ENCODE measurements at places on chromosomes 11 and 22.

GRCh38 chr11:13962562-13963168, at the start of gene SPON1:
TSS of gene SPON1 (plus strand) at chr11:13962723. CDS start at chr11:13962905, 182 bp downstream.
- DNase-seq: peak; percentile 25

GRCh38 chr11:78365381-78365792, 52.2 kb downstream of the GAB2 start:
- DNase-seq: no peak

DNA sequence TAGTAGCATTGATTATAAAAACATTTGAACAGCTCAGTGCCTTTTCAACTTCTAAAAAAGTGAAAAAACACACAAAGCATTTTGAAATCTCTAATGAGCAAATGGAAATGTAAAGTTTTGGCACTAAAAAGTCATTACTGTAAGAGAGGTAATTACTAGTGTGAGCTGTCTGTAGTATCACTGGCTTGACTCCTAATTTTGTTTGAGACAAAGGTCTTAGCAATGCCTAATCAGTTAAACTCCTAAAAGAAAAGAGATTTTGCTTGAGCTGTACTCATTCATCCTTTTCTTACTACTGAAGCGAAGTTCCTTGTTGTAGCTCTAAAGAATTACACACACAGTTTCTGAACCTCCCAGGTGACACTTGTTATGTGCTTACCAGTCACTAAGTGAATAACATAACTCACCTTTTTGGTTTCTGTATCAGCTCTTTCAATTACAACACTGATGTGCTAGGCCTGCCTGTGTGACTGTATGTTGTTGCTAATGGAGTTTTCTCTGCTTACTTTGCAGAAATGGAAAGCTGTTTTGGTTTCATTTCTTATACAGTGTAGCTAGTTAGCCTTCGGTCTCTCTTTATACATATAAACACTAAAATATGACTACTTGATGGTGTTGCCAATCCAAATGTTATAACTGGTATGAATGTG, 924.4 kb upstream of the TENM4 start:
- DNase-seq: no peak

GRCh38 chr11:3056296-3057068, 741 bp downstream of the CARS1 start:
- DNase-seq: no peak

GRCh38 chr22:38021206-38021605, 36.0 kb upstream of the PICK1 start:
- no peak for DNase-seq

DNA sequence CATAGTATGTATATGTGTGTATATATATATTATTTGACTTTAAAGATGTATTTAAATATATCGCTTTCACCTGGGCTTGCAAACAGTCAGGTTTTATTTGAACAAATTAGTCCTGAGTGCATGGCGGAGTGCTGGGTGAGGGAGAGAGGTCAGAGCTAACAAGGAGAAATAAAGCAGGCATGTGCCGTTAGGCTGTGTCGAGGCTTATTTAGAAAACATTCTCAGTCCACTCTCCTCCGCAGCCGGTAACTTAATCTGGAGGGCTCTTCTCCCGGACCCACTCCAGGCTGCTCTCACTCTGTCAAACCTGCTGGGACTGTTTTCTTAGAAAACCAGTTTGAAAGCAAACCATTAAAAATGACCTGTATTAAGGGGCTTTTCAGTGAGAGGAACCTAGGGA, 455.9 kb downstream of the MN1 start:
- DNase-seq: no peak

- no peak for DNase-seq
These were observed 100.8 kb upstream of the B3GAT1 start for GRCh38 chr11:134512571-134513538.

- no peak for DNase-seq
These were observed 112.0 kb upstream of the MTNR1B start for GRCh38 chr11:92857407-92857806.

GRCh38 chr22:30240541-30241417, 5.8 kb downstream of the LIF start:
- no peak for DNase-seq

- DNase-seq: no peak
These were observed 183.9 kb downstream of the DBX1 start for GRCh38 chr11:19976281-19976941.

- DNase-seq: no peak
These were observed 53.7 kb downstream of the TIMP3 start for GRCh38 chr22:32855045-32855756.

DNA sequence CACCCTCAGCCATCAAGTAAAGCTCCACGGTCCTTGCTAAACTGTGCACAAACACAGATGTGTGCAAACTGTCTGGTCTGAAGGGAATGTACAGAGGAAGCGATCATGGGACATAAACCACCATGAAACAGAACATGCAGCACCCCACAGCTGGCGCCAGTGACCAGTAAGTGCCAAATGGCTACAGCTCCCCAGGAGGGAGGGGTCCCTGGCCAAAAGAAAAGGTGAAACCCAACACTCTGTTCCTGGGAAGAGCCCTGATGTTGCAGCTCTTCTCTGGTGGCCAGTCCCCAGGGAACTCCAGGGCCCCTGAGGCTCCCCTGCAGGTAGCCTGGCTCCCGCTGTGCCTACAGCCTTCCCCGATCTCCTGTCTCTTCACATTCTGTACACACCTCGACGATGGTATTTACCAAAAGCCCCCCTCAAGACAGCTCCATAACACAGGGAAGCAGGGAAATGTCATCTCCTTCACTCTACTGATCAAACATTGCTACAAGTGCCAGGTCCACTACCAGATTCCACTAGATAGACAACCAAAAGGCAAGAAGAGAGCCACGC, 2.9 kb downstream of the DGCR6L start:
- DNase-seq: no peak

GRCh38 chr11:12841946-12842630, 167.0 kb upstream of the RASSF10 start:
- no peak for DNase-seq

DNA sequence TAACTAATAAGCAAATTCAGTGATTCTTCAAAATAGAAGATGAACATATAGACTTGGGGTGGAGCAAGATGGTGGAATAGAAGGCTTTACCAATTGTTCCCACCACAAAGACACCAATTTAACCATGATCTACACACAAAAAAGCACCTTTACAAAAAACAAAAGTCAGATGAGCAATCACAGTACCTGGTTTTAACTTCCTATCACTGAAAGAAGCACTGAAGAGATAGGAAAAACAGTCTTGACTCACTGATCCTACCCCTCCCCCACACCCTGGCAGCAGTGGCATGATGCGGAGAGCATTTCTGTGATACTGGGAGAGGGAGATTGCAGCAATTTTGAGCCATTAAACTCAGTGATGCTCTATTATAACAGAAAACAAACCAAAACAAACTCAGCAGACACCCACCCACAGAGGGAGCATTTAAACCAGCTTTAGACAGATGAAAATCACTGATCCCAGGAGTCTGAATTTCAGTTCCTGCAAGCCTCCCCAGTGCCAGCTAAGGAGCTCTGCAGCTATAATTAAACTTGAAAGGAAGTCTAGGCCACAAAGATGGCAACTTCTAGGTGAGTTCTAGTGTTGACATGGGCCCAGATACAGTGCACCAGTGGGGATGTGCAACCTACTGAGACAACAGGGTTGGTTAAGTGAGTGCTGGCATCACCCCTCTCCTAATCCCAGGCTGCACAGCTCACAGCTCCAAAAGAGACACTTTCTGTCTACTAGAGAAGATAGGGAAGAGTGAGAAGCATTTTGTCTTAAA, 161.8 kb upstream of the GRIA4 start:
- no peak for DNase-seq

DNA sequence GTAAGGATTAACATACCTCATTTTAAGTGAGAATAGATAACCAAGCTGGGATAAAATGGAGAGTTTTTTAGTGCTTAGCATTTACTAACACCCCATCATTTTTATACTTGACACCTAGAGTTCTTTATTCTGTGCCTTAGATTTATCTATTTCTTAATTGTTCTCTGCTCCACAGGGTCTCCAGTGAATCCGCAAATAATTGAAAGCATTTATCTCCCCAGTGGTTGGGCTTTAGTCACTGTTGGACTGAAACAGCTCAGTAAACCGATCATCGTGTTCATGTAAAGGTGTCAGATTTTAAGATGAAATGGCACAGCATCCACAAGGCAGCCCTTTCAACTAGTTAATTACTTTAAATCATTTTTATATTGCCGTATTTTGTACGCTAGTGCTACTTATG, 17.8 kb upstream of the GRIA4 start:
- DNase-seq: no peak

DNA sequence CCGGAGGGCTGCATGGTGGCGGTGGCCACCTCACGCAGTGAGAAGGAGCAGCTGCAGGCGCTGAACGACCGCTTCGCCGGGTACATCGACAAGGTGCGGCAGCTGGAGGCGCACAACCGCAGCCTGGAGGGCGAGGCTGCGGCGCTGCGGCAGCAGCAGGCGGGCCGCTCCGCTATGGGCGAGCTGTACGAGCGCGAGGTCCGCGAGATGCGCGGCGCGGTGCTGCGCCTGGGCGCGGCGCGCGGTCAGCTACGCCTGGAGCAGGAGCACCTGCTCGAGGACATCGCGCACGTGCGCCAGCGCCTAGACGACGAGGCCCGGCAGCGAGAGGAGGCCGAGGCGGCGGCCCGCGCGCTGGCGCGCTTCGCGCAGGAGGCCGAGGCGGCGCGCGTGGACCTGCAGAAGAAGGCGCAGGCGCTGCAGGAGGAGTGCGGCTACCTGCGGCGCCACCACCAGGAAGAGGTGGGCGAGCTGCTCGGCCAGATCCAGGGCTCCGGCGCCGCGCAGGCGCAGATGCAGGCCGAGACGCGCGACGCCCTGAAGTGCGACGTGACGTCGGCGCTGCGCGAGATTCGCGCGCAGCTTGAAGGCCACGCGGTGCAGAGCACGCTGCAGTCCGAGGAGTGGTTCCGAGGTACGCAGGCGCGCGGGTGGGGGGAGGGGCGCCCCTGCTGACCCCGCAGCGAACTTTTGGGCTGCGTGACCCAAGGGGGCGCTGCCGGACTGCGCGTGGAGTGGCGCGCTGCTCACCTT, 670 bp downstream of the NEFH start:
- peak; percentile 0 for DNase-seq

GRCh38 chr11:10414181-10414580, 40.9 kb upstream of the AMPD3 start:
- no peak for DNase-seq

DNA sequence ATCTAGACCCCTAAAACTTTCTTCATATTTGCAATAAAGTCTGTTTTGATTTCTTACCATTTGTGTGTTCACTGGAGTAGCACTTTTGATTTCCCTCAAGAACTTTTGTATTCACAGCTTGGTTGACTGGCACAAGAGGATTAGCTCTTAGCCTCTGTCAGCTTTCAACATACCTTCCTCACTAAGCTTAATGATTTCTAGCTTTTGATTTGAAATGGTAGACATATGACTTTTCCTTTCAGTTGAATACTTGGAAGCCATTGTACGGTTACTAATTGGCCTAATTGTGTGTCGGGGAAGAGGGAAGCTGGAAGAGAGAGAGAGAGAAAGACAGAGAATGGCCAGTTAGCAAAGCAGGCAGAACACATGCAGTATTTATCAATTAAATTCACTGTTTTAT, 180.5 kb downstream of the ARHGAP42 start:
- DNase-seq: no peak

GRCh38 chr11:122796128-122796717, 42.1 kb upstream of the CRTAM start:
- peak; percentile 41 for DNase-seq

DNA sequence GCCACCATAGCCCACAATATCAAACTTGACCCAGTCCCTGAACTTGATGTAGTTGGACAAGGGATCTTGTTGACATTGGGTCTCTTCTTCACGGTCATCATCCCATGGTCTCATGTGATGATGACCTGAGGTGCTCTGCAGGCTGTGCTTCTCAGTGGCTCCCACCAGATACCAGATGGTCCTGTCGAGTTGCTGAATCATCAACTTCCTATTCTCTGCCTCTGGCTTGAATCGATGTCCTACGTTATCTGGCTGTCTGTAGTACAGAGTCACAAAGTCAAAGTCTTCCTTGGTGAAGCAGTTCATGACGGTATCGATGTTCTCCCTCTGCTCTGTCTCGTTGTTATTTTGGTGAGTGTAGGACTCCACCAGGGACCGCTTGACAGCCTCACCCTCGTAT, 145.7 kb upstream of the ALDH3B2 start:
- no peak for DNase-seq

GRCh38 chr11:6943131-6943530, 16.9 kb downstream of the ZNF215 start:
- DNase-seq: no peak

DNA sequence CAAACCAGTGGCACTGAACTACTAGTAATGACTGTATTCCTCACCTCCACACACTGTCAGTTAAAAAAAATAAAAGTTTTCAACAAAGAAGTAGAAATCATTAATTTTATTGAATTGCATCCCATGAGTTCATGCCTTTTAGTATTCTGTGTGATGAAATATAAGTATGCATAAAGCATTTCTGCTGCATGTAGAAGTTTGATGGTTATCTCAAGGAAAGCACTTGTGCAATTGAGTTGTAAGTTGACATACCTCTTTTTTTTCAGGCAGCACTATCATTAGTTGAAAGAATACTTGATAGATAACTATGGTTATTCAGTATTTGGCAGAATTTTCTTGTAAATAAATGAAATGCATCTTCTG, 104.4 kb downstream of the STIM1 start:
- no peak for DNase-seq

- DNase-seq: no peak
These were observed 61.9 kb downstream of the CYB5R2 start for GRCh38 chr11:7611411-7611810.

DNA sequence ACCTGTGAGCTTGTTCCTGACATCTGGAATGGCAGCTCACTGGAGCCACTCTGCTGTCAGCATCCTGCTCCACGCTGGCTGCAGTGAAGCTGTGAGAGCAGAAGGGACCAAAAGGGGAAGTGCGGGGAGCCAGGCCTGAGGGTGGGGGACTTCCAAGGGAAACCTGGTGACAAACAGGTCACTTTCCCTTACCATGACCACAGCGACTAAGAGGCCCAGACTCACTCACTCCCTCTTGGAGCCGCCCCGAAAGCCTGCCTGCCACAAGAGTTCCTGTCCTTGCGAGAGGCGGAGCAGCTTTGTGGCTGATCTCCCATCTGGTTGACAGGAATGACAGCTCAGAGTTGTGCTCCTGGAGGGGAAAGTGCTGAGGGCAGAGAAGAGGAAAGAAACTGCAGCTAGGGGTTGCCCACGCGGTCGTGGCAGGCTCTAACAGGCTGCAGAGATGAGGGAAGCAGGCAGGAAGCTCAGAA, 183.8 kb upstream of the NTM start:
- no peak for DNase-seq

GRCh38 chr22:33866511-33866910, 53.8 kb downstream of the LARGE1 start:
- DNase-seq: no peak

- no peak for DNase-seq
These were observed 304.1 kb downstream of the C11orf87 start for GRCh38 chr11:109726061-109726460.

Measured in stimulated activated CD8-positive, alpha-beta memory T cell treated with anti-CD3 and anti-CD28 coated beads, Interleukin-15, amount 100 ng/mL, for 4 hours (primary cell).